Stimulated activated CD4-positive, alpha-beta T cell treated with anti-CD3 and anti-CD28 coated beads, Interleukin-4, amount 100 ng/mL, for 4 hours (primary cell): ENCODE measurements at places on chromosomes 4 and X.

DNA sequence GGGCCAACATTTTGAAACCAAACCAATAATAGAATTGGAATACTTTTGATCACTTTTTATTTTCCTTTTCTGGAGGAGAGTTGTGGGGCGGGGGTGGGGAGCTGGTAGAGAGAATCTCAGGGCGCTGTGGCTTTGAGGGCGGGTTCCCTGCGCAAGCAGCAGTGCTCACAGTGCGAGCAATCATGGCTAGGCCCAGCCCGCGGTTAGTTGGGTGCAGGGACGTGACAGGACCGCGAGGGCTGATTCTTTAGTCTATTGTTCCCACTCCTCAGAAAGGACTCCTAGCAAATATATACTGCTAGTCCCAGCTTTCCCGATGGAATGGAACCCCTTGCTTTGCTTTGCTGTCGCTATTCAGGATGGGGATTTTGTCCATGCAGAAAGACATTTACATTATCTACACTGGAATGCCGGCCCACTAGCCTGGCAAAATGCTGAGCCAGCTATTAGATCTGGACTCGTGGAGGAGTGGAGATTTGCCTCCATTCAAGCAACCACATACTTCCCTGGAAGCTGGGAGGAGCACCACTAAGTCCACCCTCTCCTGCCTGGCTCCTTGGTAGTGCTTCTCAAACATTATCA, 23.9 kb upstream of the APLN start:
- DNase-seq: peak; percentile 5

DNA sequence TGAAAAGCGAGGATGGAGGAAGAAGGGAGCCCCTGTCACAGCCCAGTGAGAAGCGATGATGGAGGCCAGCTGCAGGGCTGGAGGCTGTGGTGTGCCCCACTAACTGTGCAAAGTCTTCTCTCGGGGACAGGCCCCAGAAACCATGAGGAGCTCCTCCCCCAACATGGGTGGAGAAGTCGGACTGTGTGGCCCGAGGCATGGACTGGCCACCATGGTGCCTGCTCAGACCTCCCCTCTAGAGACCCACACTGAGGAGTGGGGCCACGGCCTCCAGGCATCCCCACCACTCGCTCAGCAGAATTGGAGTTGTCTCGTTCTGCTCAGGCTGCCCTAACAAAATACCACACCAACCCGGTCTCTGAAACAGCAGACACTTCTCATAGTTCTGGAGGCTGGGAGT, 12.2 kb upstream of the PDE6B start:
- DNase-seq: no peak

GRCh38 chr4:89212666-89213381, 94.8 kb downstream of the GPRIN3 start:
- no peak for DNase-seq

DNA sequence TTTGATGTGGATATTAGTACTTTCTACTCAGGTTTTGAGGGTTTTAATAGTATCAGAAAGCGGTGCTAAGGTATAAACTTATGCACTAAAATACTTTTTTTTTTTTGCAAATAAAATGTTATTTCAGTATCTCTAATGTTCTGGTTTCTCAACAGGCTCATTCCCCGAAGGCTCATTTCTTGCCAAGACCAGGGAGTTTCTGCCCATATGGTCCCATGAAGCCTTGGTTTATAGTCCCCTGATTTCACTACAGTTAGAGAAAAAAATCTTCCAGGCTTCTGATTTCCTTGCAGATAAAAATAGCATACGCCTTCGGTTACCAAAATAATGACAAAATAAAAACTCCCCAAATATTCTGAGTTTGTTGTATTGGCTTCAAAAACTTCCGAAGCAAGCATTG, 814.2 kb upstream of the PABPC4L start:
- no peak for DNase-seq

DNA sequence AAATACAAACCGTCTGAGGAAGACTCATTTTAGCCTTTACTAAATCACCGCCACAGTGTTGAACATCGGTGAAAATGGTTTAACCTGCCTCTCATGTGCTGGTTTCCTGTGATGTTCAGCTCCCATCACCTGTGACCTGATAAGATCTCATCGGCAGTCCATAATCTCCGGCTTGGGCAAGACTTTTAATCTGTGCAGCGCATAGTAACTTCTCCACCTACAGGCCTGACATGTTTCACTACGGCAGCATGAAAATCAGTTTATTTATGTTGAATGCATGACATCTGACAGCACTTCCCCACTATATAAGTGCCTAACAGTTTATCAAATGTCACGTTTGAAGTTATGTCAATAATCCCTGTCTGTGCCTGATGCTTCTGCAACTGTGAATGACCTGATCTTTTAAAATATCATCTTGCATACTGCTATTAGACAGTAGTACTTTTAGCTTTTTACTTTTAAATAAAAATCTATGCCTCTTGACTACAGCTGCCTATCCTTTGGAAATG, 1919.8 kb upstream of the AGA start:
- DNase-seq: no peak

DNA sequence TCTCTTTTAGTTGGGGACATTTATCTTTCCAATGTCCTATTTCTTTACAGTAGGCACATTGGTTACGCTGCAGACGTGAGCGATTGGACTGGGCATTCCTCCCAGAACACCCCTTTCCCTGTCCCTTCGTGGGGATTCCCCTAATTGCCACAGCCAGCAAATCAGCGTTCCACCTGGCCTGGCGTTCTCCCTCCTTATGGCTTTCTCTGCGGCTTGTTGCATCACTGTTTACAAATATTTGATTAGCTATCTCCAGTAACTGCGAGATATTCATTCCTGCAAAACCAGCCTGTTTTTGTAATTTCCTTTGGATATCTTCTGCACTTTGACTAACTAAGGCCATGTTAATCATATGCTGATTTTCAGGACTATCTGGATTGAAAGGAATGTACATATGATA, 202.5 kb upstream of the KLF8 start:
- DNase-seq: no peak

DNA sequence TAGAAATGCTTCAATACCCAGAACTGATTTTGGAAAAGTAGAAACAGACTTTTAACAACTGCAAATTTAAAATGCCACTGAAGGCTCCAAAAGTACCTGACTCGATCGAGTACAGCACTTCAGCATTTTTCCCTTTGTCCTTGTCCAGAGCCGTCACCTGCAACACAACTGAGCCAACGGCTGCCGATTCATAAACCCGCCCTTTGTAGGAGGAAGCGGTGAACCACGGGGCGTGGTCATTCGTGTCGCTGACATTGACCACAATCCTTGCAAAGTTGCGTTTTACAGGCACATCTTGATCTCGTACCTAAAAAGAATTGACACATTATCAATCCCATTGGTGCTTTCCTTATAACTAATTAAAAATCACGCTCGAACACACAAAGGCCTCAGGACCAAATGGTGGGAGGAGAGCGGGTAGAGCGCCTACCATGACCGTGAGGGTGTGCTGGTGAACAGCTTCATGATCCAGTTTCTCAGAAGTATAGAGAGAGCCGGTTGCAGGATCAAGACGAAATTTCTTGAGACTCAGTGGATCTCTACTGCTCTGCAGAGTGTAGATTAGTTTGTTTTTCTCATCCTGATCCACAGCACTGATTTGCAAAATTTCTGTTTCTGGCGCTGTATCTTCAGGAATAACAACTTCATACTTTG, 72.8 kb upstream of the MTNR1A start:
- DNase-seq: no peak

DNA sequence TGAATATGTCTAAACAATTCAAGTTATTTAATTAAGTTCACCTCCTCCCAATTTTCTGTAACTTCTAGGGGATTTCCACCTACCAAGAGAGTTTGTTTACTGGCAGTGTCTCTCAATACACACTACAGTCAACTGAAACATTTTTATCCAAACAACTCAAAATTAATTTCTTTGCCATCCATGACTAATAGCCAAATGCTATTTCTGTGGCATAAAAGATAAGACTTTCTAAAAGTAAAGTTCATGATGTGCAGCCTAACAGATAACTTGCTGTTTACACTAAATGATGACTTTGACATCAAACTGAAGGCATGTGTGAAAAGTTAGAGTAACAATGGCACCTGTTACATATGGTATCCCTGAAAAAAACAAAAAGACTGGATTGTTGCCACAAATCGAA, 7.3 kb downstream of the TAB3 start:
- no peak for DNase-seq

GRCh38 chr4:169810325-169811323, 52.9 kb upstream of the HPF1 start:
- DNase-seq: no peak

GRCh38 chr4:24601121-24601520, 16.8 kb upstream of the DHX15 start:
- DNase-seq: no peak

- no peak for DNase-seq
These were observed 47.0 kb downstream of the SPRY1 start for GRCh38 chr4:123443401-123444289.

DNA sequence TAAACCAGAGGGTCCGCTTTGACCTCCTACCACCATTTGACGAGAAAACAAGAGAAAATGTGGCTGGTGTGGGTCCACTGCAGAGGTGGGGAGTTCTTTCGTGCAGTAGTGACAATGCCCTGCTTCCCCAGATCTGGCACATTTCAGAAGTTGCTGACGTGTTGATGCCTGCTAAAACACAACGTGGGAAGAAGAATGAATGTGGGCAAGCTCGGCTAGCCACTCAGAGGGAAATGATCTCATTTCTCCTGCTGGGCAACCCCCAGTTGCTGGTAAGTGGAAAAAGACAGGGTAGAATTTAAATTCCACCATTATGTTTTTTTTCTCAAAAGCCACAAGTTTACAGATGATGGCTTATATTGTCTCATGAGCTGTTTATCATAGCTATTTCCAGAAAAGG, 77.9 kb downstream of the LUZP4 start:
- DNase-seq: no peak

DNA sequence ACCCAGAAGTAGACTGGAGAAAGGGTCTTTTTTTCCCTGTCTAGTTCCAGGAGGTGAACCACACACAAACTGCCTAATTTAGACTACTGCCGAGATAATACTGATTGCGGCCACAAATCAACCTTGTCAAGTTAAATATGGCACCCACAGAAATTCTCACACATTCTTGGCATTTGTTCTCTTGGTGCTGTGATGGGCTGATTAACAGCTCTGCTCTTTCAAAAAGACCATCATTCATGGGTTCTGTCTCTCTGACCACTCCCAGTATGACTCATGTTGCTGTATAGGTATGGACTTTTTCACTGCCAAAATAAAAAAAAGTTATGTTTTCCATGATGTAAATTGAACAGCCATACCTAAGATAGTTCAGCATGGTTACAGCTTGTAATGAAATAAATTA, 1003.5 kb upstream of the LCORL start:
- DNase-seq: no peak

GRCh38 chr4:89365776-89366175, 58.2 kb upstream of the GPRIN3 start:
- DNase-seq: no peak

DNA sequence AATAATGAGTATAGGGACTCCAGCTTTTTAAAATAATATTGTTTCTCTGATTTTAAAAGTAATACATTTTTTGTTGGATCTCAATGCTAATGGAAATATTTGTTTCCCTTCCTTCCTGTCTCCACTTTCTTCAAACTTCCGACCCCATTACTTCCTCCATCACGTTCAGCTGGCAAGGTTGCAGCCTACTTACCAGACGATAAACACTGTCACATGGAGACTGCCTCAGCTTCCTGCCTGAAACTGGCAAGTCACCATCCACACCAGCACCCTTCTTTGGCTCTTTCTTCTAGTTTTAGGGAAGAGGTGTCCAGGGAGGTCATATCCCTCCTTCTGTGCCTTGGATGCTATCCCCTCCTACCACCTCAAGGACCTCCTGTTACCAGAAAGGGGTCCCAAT, 3.4 kb upstream of the INTU start:
- DNase-seq: no peak

DNA sequence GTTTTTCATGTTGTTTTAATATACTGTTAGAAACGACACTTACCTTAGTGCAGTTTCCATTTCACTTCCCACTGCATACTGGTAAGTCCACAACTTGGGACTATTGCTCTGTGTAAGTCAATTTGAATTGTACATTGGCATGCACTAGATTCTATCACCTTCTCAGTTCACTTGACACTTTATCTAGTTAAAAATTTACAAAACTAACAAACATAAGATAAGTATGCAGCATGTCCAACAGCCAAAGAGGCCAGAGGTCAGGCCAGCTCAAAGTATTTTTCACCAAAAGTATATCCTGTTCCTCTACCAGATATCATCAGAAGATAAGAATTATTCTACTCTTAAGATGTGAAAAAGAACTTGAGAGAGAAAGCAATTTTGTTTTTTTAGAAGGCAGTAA, 75.9 kb downstream of the QRFPR start:
- no peak for DNase-seq

DNA sequence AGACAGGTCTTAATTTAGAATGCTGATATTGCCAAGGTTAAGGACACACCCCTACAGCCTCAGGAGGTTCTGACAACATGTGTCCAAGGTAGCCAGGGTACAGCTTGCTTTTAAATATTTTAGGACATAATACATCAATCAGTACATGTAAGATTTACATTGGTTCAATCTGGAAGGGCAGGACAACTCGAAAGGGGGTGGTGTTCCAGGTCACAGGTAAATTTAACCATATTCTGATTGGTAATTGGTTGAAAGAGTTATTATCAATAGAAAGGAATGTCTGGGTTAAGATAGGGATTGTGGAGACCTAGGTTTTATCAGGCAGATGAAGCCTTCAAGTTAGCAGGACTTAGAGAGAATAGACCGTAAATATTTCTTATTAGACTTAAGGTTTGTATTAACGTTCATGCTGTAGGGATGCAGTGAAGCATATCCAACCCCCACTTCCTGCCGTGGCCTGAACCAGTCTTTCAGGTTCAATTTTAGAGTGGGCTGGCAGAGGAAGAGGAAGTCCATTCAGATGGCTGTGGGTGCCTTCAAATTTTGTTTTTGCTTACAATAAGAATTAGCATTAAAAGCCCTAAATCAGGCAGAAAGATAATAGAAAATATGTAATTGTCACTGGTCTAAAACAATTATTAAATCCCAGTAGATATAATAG, 136.5 kb upstream of the GALNTL6 start:
- no peak for DNase-seq

GRCh38 chr4:183297675-183298074, 22.4 kb downstream of the CLDN22 start:
- DNase-seq: no peak

GRCh38 chr4:48546336-48546735, 56.3 kb downstream of the ZAR1 start:
- DNase-seq: no peak

DNA sequence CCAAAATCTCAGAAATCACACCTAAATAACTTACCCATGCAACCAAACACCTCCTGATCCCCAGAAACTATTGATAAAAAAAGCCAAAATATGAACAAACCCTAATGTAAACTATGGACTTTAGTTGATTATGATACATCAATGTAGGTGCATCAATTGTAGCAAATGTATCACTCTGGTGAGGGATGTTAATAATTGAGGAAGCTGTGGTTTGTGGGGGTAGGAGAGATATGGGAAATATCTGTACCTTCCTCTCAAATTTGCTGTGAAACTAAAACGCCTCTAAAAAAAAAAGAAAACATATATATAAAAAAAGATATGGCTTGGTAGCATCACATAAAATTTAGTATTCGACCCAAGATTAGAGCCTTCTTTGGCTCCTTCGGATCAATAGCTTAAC, 144.3 kb upstream of the CPEB2 start:
- no peak for DNase-seq
